Heart right ventricle (tissue), 16 donors: ENCODE measurements at places on chromosomes 6 and 20.

GRCh38 chr6:90459225-90459758 lies 127.6 kb downstream of the MAP3K7 start:
- H3K27ac ChIP-seq = no peak overlapping the region
- H3K4me3 ChIP-seq = no peak overlapping the region
- H3K36me3 ChIP-seq = no peaks in the 10 kb centered on the region
- no peaks in the 10 kb centered on the region for H3K27me3 ChIP-seq
- DNase-seq = no peak

DNA sequence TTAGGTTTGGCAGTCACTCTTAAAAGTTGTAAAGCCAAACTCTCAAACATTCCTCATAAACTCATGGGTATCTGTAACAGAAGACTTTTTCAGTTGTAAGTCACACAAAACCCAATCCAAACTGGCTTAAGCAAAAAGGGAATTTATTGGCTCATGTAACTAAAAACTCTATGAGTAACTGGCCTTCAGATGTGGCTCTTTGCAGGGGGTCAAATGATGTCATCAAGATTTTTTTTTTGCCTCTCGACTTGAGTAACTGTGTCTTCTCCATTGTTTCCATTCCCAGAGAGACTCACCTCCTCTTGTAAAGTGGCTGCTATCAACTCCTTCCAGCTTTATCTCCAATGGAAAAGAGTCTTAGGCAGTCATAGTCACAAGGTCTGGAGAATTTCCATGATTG lies 645.0 kb downstream of the DHX35 start:
- H3K36me3 ChIP-seq = no peaks in the 10 kb centered on the region
- no peak overlapping the region for H3K27ac ChIP-seq
- H3K27me3 ChIP-seq = no peaks in the 10 kb centered on the region
- no peak overlapping the region for H3K4me3 ChIP-seq
- no peaks in the 10 kb centered on the region for H3K4me1 ChIP-seq

DNA sequence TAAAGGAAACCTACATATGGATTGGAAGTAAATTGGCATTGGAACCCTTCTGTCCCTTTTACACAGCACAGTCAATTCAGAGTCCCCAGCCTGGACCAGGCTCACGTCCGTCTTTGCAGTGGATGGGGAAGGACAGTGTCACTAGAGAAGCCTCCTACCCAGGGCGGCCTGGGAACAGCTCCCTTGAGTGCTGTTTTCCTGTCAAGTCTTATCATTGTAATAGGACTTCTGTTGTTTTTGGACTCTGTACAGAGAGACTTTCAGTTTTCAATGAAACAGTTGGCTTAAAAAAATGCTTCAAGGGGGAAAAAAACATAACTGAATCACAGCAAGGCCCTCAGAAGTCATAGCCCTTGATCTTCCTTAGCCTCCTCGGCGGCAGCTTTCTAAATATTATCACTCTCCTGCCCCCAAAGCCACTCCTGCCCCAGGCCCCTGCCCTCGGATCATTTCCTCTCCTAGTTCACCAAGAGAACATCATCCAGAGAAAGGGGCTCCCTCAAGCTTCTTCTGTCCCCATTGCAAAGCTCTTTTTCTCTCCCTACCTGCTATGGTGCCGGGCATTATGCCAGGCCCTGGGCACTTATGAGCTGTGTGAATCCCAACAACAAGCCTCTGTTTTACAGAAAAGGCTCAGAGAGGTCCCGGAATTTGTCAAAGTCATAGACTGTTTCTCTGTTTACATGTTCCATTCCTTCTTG lies 37.8 kb upstream of the CNKSR3 start:
- no peak overlapping the region for H3K27ac ChIP-seq
- no peak overlapping the region for H3K4me3 ChIP-seq
- peaks cover 2% of the 10 kb centered on the region for H3K27me3 ChIP-seq

DNA sequence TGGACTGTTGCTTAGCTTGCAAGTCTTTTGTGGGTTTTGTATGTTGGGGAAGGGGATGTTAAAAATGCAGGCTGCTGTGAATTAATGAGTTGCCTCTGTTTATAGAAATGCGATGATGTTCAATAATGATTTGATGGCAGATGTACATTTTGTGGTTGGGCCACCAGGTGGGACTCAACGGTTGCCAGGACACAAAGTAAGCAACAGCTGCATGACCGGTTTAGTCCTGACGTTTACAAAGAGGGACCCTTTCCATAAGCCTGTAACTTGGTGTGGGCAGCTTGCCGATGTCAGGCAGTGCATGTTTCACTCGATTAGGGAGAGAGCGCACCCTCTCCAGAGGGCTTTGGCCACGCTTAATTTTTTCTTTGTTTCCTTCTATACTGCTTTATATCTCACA lies 1.3 kb downstream of the BTBD3 start:
- peak overlapping the region; percentile 36 for H3K4me3 ChIP-seq
- H3K4me1 ChIP-seq = peaks cover 86% of the 10 kb centered on the region
- H3K27ac ChIP-seq = peak overlapping the region; percentile 49
- peak; percentile 67 for DNase-seq
- H3K27me3 ChIP-seq = no peaks in the 10 kb centered on the region

GRCh38 chr6:10587656-10588406 lies 66.7 kb downstream of the GCNT2 start:
- H3K4me3 ChIP-seq = peak overlapping the region; percentile 22
- no peak overlapping the region for H3K27ac ChIP-seq
- H3K4me1 ChIP-seq = peaks cover 21% of the 10 kb centered on the region
- H3K27me3 ChIP-seq = no peaks in the 10 kb centered on the region
- DNase-seq = peak; percentile 40

- peak overlapping the region; percentile 54 for H3K4me3 ChIP-seq
- H3K27me3 ChIP-seq = no peaks in the 10 kb centered on the region
- H3K27ac ChIP-seq = peak overlapping the region; percentile 94
- no peaks in the 10 kb centered on the region for H3K36me3 ChIP-seq
- no peak for DNase-seq
Observed at GRCh38 chr6:3356824-3357420, 98.2 kb downstream of the PSMG4 start.

DNA sequence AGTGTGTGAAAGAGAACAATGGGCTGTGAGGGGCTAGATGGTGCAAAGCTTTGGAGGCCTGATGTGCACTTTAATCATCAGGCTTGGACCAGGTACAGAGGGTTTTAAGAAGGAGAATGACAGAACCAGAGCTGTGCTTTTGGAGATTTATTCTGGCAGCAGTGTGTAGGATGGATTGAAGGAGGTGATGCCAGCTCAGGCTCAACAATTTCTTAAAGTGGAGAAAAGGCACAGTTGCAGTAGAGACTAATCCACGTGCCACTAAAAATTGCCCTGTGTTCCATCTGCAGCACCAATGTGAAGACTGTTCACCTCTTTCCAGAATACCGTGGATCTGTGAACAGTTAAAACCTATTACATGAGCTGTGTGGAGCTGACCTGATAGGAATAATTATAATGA lies 134.7 kb downstream of the FUT9 start:
- no peaks in the 10 kb centered on the region for H3K27me3 ChIP-seq
- DNase-seq = no peak
- no peak overlapping the region for H3K27ac ChIP-seq
- no peaks in the 10 kb centered on the region for H3K36me3 ChIP-seq
- no peak overlapping the region for H3K4me3 ChIP-seq

- no peaks in the 10 kb centered on the region for H3K27me3 ChIP-seq
- H3K4me3 ChIP-seq = no peak overlapping the region
- no peak for DNase-seq
- H3K4me1 ChIP-seq = peaks cover 5% of the 10 kb centered on the region
- no peak overlapping the region for H3K27ac ChIP-seq
Observed at GRCh38 chr6:138092686-138093085, 14.5 kb downstream of the PERP start.

- H3K36me3 ChIP-seq = no peaks in the 10 kb centered on the region
- H3K27me3 ChIP-seq = no peaks in the 10 kb centered on the region
- no peak overlapping the region for H3K27ac ChIP-seq
- H3K4me3 ChIP-seq = no peak overlapping the region
Observed at GRCh38 chr6:166657531-166657930, 30.5 kb upstream of the RPS6KA2 start.

GRCh38 chr6:23097566-23097965 lies 528.2 kb downstream of the HDGFL1 start:
- no peak overlapping the region for H3K27ac ChIP-seq
- no peaks in the 10 kb centered on the region for H3K36me3 ChIP-seq
- DNase-seq = no peak
- H3K4me1 ChIP-seq = no peaks in the 10 kb centered on the region
- H3K4me3 ChIP-seq = no peak overlapping the region
- no peaks in the 10 kb centered on the region for H3K27me3 ChIP-seq

GRCh38 chr6:131831392-131831791 lies 23.6 kb downstream of the ENPP1 start:
- H3K4me1 ChIP-seq = peaks cover 13% of the 10 kb centered on the region
- no peak overlapping the region for H3K4me3 ChIP-seq
- no peaks in the 10 kb centered on the region for H3K27me3 ChIP-seq
- DNase-seq = no peak
- no peak overlapping the region for H3K27ac ChIP-seq

DNA sequence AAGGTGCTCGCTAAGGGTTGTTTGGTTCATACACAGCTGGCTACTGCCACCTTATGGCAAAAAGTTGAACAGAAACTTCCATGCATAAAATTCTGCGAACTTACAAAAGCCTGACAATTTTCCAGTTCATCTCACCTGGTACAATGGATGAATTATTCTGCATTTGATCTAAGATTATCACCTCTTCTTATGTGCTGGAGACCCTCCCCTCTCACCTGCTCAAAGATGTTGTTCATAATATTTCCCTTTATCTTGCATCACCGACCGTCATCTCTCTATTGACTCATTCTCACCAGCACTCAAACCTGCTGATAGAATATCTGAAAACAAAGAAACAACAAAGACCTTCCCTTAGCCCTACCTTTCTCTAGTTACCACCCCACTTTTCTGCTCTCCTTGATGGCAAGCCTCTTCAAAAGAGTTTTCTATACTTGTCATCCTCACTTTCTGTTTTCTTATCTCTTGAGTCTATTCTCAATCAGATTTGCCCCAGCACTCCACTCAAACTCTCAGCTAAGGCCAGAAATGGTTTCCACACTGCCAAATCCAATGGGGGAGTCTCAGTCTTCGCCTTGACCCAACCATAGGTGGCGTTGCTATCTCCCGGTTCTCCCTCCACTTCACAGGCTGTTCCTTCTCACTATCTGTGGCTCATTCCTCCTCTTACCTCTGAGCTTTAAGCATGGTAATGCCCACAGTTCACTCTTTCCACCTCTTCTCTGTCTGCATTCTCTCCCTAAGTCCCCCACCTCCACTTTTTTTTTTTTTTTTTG lies 25.8 kb downstream of the SNRNP48 start:
- no peak overlapping the region for H3K27ac ChIP-seq
- H3K27me3 ChIP-seq = no peaks in the 10 kb centered on the region
- peaks cover 35% of the 10 kb centered on the region for H3K36me3 ChIP-seq
- peak overlapping the region; percentile 17 for H3K4me3 ChIP-seq
- no peaks in the 10 kb centered on the region for H3K4me1 ChIP-seq

GRCh38 chr6:122709922-122710512 lies 69.5 kb upstream of the FABP7 start:
- no peaks in the 10 kb centered on the region for H3K36me3 ChIP-seq
- H3K4me3 ChIP-seq = no peak overlapping the region
- no peaks in the 10 kb centered on the region for H3K4me1 ChIP-seq
- H3K27me3 ChIP-seq = no peaks in the 10 kb centered on the region
- no peak for DNase-seq

- H3K4me3 ChIP-seq = no peak overlapping the region
- DNase-seq = no peak
- no peak overlapping the region for H3K27ac ChIP-seq
Observed at GRCh38 chr20:8082989-8083388, 49.1 kb upstream of the PLCB1 start.

DNA sequence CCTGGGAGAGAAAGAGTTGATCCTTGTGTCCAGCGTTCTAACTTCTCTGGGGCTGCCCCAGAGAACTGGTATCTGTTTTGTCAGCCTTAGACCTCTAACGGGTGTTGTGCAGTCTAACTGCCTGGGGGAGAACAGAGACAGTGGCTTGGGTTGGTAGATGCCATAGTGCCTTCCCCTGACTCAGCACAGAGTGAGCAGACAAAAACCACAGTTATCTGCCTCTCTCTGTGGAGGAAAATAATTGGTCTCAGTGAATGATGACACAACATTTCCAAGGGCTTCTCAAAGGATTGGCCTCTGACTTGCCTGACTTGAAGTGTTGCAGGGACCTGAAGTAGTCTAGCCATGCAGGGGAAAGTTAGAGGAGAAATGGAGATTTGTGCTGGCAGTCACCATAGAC lies 226.2 kb upstream of the MAN1A1 start:
- H3K4me3 ChIP-seq = no peak overlapping the region
- H3K4me1 ChIP-seq = no peaks in the 10 kb centered on the region
- no peak overlapping the region for H3K27ac ChIP-seq
- no peaks in the 10 kb centered on the region for H3K27me3 ChIP-seq
- no peak for DNase-seq

- no peak for DNase-seq
- H3K27ac ChIP-seq = no peak overlapping the region
- H3K4me3 ChIP-seq = no peak overlapping the region
Observed at GRCh38 chr6:144809120-144809519, 524.0 kb downstream of the UTRN start.

DNA sequence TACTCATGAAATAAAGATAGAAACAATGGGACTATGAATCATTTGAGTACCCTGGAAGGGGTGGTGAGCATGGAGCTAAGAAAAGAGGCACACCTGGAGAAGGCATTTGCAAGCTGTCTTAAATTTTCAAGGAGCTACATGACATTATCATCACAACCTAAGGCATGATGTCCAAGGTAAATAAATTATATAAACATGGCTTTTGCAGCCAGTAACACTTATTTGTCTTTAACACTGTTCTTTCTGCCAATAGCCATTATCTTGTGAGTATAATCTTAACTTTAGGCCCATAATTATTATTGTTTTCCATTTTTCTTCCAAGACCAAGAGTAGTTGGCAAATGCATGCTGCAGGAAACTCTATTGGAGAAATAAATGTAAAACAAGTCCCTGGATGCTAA lies 63.7 kb downstream of the ALDH5A1 start:
- no peak overlapping the region for H3K27ac ChIP-seq
- H3K36me3 ChIP-seq = no peaks in the 10 kb centered on the region
- no peak for DNase-seq

DNA sequence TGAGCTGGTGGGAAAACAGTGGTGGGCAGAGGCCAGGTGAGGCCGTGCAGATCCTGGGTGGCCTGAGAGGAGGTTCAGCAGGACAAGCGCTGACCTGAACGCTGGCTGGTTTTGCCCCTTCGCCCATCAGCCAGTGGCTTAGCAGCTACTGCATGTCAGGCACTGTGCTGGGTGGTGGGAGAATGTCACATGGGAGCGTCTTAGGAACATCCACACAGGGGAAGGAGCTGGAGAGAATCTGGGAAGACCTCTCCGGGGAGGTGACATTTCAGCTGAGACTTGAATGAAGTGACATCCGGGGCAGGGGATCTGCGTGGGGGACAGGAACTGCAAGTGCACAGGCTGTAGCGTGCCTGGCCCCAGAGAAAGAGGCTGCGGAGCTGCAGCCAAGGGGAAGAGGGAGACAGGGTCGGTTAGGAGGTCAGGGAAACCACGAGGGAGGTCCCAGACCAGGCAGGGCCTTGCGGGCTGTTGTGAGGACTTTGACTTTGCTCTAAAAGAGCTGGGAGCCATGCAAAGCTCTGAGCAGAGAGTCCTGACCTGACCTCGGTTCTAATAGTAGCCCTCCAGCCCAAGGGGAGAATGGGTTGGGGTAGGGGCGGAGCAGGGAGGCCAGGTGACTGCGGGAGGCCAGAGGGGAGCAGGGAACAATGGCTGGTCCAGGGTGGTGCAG lies 156.8 kb upstream of the PTPN1 start:
- H3K27ac ChIP-seq = no peak overlapping the region
- no peaks in the 10 kb centered on the region for H3K36me3 ChIP-seq
- no peak for DNase-seq
- H3K4me3 ChIP-seq = no peak overlapping the region
- H3K27me3 ChIP-seq = no peaks in the 10 kb centered on the region
